ENCODE measurements at places on chromosomes 7 and 10. TPM values are rescaled to one million over a fixed set of nuclear protein-coding genes. Genes with fewer than 3 reads are reported as not detected.

Gene LRRD1
- polyA plus RNA-seq = not detected

Gene GIMAP2
- not detected for polyA plus RNA-seq

DNA sequence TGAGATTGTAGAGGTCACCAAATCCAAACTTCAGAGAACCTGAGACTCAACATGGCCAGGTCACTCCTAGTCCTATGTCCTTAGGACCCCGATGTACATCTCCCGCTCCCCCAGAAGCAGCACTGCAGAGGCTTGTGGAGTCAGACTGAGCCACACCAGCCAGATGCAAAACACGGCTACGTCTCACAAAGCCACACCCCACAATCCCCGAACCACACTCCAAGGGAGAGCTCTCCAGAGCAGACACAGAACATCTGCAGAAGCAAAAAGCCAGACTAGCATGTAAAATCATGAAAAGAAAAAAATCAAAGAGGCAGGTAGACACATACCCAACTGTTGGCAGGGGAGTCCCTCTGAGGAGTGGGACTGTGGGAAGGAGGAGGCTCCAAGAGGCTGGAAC is 104.9 kb downstream of the CTBP2 start:
- H3K27ac ChIP-seq = no peak overlapping the region
- no peaks in the 10 kb centered on the region for H3K27me3 ChIP-seq
- peaks cover 25% of the 10 kb centered on the region for H3K4me1 ChIP-seq

GRCh38 chr7:44557485-44557884 is 16.2 kb downstream of the DDX56 start:
- DNase-seq = no peak
- no peak overlapping the region for H3K27ac ChIP-seq
- H3K36me3 ChIP-seq = no peaks in the 10 kb centered on the region
- no peaks in the 10 kb centered on the region for H3K4me1 ChIP-seq
- H3K27me3 ChIP-seq = no peaks in the 10 kb centered on the region

- H3K27me3 ChIP-seq = no peaks in the 10 kb centered on the region
- H3K4me1 ChIP-seq = peaks cover 8% of the 10 kb centered on the region
- no peak overlapping the region for H3K4me3 ChIP-seq
- DNase-seq = no peak
These were observed 101.1 kb downstream of the PLXNA4 start for GRCh38 chr7:132475037-132475668.

GRCh38 chr7:77459311-77459726 is 43.2 kb upstream of the GSAP start:
- DNase-seq = no peak
- H3K4me1 ChIP-seq = no peaks in the 10 kb centered on the region
- no peaks in the 10 kb centered on the region for H3K27me3 ChIP-seq
- H3K4me3 ChIP-seq = no peak overlapping the region
- no peak overlapping the region for H3K27ac ChIP-seq

DNA sequence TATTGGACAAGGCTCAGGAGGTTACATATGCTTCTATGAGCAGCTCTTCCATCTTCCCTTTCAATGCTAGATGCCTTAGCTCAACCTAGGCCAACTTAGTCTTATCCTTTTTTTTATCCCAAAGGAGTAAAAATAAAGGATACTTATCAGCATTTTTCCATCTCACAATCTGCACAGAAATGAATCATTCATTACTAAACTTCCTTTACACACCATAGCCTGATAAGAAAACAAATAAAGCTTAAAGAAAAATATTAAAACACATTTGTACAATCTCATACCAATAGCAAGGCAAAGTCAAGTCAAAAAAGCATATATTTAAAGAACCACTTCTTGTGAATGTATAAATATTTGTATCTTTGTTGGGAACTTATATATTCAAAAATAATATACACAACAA is 407.4 kb downstream of the GRM8 start:
- DNase-seq = no peak
- no peaks in the 10 kb centered on the region for H3K27me3 ChIP-seq
- no peaks in the 10 kb centered on the region for H3K4me1 ChIP-seq
- H3K27ac ChIP-seq = no peak overlapping the region

- H3K27me3 ChIP-seq = no peaks in the 10 kb centered on the region
- no peak overlapping the region for H3K27ac ChIP-seq
- no peak overlapping the region for H3K4me3 ChIP-seq
- peaks cover 10% of the 10 kb centered on the region for H3K36me3 ChIP-seq
- peak; percentile 32 for DNase-seq
- H3K4me1 ChIP-seq = no peaks in the 10 kb centered on the region
These were observed 94.2 kb upstream of the DDC start for GRCh38 chr7:50659329-50659965.

Data from H1 (cell line).